ENCODE measurements at places on chromosomes 12 and 14.

GRCh38 chr12:103657331-103657730 is 70.3 kb downstream of the STAB2 start:
- no peak for DNase-seq

GRCh38 chr14:37490607-37491006 is 104.4 kb downstream of the FOXA1 start:
- no peak for DNase-seq

DNA sequence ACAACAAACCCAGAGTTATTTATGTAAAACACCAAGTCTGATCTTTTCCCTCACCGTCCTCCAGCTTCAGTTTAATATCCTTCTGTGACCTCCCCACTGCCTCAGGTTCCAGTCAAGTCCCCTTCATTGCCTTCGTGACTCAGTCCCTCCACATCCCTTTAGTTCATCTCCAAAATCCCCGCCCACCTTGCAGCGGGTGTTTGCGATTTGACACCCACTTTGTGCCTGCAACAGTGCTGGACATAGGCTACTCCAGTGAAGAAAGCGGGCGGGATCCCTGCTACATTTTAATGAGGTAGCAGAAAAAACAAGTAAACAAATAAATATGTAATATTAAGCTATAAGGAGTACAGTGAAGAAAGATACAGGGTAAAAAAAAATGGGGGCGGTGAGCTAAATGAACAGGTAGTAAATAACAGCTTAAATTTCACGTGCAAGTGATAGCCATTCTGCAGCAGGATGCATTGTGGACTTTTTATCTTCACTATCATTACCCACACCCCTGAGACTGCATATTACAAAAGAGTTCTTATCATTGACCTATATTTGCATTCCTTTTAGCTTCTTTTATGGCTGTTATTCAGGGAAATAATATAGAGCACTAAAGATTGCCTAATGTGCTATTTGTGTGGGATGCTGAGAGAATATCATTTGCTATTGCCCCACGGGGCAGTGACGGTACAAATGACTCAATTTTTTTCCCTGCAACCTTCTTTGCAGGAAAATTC is 222.8 kb upstream of the NUDT4 start:
- no peak for DNase-seq

DNA sequence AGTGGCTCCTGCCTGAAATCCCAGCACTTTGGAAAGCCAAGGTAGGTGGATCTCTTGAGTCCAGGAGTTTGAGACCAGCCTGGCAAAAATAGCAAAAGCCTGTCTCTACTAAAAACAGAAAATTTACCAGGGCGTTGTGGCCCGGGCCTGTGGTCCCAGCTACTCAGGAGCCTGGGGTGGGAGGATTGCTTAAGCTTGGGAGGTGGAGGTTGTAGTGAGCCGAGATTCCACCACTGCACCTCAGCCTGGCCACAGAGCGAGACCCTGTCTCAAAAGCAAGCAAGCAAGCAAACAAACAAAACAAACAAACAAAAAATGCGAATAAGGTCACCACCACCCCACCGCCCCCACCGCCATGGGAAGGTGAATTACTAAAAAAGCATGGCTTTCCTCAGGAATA is 238.7 kb downstream of the ATXN7L3B start:
- DNase-seq: no peak

GRCh38 chr14:52950410-52950897 is 396 bp downstream of the FERMT2 start:
- no peak for DNase-seq

GRCh38 chr12:126163984-126164383 is 1098.7 kb downstream of the AACS start:
- DNase-seq: no peak

DNA sequence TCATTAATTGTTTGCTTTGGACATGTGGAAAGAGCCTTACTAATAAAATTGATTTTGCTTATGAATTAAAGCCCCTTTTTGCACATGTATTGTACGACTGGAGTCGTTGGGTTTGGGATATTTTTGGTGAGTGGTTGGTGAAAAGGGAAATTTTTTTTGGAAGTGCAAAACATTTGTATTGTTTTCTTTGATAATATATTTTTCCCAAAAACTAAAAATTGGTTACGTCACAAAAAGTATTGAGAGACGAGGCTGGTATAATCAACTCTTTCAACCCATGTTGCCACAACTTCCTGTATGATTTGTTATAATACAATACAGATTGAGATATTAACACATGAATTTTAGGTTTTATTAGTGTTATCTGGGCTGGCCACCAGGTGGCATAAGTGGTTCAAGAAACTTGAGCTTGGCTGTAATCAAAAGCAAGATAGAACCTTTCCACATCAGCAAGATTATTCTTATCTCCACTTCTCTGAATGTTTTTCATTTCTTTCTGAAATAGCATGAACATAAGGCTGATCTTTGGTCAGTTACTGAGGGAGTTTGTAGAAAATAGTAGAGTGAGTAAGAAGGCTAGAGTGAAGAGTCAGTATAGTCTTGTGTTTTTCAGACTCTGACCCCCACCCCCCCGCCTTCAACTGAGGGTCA is 8.7 kb downstream of the NGDN start:
- peak; percentile 26 for DNase-seq

- DNase-seq: no peak
Observed at GRCh38 chr12:7310070-7310469, 6.2 kb downstream of the ACSM4 start.

DNA sequence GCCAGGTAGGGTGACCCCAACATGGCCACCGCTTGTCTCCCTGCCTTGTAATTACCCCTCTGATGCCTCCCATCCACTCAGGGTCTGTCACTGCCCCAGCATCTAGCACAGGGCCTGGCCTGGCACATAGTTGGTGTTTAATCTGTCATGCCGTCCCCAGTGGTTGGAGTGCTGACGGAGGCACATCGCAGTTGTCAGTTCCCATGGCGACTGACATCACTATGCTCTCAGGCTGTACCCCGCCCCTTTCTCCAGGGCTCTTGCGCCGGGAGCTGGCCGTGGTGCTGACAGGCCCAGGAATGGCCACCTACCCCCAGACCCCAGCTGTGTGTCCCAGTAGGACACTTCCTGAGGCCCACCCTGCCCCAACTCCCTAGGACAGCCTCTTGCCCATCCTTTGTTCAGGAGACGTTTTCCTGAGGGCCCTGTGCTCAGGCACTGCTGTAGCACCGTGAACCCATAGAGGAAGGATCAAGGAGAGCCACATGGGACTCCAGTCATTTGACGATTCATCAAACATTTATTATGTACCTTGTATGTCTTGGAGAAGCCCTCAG is 23.0 kb downstream of the FAM222A start:
- no peak for DNase-seq

DNA sequence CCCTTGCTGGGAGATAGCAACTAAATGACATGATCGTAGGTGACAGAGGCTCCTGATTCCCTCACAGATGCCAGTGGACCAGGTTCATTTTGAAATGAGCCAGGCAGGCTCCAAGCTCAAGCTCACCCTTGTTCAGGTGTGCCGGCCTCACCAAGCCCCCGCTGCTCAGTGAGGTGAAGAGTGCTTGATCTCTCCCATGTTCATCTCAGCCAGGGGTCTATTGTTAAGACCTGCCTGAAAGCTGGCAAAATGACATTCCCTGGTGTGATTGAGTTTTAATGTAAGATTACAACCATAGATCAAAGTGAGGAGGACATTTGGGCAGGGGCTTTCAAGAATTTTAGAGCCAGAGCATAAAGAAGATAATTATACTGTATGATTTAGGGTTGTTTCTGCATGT is 497.9 kb downstream of the EGLN3 start:
- no peak for DNase-seq

- no peak for DNase-seq
Observed at GRCh38 chr12:55842681-55843429, at the start of gene MMP19. Gene MMP19, minus strand, starts transcription at chr12:55842936. Its CDS starts 106 bp downstream, at chr12:55842830.

DNA sequence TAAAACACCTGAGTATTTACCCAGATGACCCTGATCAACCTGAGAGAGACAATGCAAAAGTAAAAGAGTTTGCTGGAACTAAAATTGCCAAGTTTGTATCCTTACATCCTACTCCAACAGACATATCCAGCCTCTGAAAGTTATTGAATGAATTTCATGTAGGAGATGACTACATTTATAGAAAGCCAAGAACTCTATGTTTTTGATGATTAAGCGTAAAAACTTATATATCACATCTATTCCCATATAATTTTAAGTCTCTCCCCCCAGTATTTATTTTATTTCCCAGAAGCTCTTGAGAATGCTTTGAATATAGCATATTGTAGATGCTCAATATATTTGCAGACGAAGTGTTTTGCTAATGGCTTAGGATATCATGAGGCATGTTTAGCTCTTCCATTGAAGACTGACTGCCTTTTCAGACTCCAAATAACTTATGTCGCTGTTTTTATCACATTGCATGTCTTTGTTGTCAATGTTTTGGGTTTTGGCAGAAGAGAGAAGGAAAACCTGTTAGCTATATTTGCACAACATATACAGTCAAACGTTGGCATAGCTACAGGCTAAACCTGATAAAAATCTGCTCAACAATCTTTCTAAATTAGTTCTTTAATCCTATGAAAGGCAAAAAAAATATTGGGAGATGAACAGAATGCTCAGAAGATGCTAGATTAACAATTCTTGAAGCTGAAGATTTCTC is 213.6 kb downstream of the DIO2 start:
- DNase-seq: no peak

- no peak for DNase-seq
Observed at GRCh38 chr12:109919456-109919855, 19.4 kb downstream of the TCHP start.

DNA sequence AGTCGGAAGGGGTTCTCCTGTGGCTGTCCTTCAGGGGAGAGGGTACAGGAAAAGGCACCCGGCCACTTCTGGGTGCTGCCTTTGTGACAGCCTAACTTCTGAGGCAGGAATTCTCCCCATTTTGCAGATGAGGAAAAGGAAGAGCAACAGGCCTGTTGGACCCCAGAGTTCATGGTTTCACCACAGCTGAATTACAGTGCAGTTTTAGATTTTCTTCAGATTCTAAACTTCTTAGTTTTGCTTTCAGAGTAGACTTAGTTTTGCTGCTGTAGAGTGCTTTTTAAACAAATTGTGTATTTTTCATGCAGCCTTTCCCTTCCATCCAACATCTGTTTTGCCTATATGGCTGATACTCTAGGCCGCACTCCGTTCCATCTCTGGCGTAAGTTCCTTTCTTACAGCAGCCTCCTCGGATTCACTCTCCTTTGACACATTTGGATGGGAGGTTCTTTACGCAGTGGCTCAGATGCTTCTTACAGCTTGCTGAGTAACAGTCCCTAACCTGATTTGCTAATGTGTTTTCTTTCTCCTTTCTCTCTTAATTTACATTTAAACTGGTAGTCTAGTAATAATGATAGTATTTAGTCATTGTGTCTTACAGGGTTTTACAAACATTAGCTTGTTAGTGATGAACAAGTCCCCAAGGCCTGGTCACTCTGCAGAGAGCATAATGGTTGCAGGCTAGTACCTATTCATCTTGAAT is 7.8 kb downstream of the TRAF3 start:
- DNase-seq: no peak

GRCh38 chr14:51654533-51654845 is 2.8 kb downstream of the FRMD6 start:
- no peak for DNase-seq

GRCh38 chr12:11763760-11764520 is 114.5 kb downstream of the ETV6 start:
- no peak for DNase-seq

GRCh38 chr12:91249054-91249453 is 66.4 kb upstream of the DCN start:
- no peak for DNase-seq

DNA sequence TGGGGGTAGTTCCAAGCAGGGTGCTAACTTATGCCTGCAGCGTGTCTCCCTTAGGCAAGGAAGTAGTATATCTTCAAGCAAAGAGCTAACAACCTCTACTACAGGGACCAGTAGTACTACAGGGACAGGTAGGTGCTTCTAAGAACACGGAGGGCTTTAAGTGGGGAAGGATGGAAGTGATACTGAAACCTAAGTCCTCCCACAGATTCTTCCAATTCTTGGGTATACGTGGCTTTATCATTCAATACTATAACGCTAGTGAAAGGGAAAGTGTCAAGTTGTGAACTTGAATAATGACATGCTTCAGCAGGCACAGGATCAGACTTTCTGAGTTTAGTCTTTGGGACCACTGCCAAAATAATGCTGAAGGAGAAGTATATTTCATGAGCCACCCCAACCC is 241.7 kb downstream of the CEP128 start:
- no peak for DNase-seq

DNA sequence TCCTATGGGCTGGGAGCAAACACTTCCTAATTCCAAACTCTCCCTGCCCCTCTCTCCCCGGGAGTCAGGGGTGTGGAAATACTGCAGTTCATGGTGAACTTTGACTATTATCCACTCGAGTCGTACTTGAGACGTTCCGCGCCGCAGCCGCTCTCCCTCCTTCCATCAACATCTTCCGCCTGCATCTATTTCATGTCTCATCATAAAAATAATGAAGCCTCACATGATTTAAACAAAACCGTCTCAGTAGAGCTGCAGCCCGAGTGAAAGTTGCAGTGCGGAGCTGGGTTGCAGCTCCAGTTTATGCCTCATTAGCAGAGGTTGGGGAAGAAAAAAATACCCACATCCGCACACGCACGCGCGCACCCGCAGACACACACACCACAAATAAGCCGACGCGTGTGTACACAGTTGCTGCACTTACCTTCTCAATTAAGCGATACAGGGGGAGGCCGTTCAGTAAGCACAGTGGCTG is 283 bp downstream of the LMO3 start:
- DNase-seq: no peak

GRCh38 chr14:103434868-103435442 is 49.7 kb downstream of the MARK3 start:
- no peak for DNase-seq

DNA sequence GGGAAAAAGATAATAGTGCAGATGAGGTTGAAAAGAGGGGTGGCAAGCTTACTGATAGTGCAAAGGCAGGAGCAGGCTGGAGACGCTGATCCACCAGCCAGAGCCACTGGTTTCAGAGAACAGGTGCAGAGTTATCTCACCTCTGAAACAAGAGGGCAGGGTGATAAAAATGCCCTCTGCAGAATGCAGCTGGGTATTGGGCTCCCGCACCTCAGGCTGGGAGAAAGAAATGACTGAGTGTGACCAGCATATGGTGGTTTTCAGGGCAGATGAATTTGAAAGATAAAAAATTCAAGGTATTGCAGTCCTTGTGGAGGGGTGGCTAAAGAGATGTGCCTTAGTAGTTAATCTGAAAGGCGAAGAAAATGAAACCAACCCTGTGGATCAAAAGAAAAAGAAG is 2.9 kb upstream of the TMEM30B start:
- no peak for DNase-seq

GRCh38 chr12:132348176-132348575 is 18.8 kb upstream of the GALNT9 start:
- no peak for DNase-seq

- no peak for DNase-seq
Observed at GRCh38 chr14:92529903-92530302, 16.3 kb downstream of the RIN3 start.
